Activated CD8-positive, alpha-beta T cell treated with anti-CD3 and anti-CD28 coated beads for 36 hours (primary cell): ENCODE measurements at places on chromosomes 12 and 14. TPM values are rescaled to one million over a fixed set of nuclear protein-coding genes. Genes with fewer than 3 reads are reported as not detected.
A peak's percentile ranks its signal among the peaks of the same experiment; 100 is the strongest.

The RPS6KL1 gene
- 5.1 TPM for total RNA-seq

The MMP14 gene
- 1.9 TPM for total RNA-seq

The FLRT2 gene
- total RNA-seq: not detected

The GSG1 gene
- total RNA-seq: not detected

The PPP1R1A gene
- total RNA-seq: not detected

The CEBPE gene
- total RNA-seq: 0.34 TPM

The MYO1H gene
- total RNA-seq: not detected

DNA sequence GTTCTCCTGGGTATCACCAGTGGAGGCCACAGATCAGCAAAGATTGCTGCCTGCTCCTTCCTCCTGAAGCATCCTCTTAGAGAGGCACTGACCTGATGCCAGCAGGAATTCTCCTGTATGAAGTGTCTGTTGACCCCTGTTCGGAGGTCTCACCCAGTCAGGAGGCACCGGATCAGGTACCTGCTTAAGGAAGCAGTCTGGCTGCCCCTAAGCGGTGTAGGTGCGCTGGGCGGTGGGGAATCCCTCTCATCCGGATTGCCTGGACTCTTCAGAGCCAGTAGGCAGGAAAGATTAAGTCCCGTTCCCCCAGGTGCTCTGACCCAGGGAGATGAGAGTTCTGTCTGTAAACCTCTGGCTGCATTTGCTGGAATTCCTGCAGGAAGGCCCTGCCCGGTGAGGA, 455.2 kb downstream of the CCDC91 start:
- H3K27ac ChIP-seq: no peak overlapping the region
- no peaks in the 10 kb centered on the region for H3K4me1 ChIP-seq
- no peaks in the 10 kb centered on the region for H3K27me3 ChIP-seq
- H3K4me3 ChIP-seq: no peak overlapping the region
- DNase-seq: no peak
- no peaks in the 10 kb centered on the region for H3K36me3 ChIP-seq

DNA sequence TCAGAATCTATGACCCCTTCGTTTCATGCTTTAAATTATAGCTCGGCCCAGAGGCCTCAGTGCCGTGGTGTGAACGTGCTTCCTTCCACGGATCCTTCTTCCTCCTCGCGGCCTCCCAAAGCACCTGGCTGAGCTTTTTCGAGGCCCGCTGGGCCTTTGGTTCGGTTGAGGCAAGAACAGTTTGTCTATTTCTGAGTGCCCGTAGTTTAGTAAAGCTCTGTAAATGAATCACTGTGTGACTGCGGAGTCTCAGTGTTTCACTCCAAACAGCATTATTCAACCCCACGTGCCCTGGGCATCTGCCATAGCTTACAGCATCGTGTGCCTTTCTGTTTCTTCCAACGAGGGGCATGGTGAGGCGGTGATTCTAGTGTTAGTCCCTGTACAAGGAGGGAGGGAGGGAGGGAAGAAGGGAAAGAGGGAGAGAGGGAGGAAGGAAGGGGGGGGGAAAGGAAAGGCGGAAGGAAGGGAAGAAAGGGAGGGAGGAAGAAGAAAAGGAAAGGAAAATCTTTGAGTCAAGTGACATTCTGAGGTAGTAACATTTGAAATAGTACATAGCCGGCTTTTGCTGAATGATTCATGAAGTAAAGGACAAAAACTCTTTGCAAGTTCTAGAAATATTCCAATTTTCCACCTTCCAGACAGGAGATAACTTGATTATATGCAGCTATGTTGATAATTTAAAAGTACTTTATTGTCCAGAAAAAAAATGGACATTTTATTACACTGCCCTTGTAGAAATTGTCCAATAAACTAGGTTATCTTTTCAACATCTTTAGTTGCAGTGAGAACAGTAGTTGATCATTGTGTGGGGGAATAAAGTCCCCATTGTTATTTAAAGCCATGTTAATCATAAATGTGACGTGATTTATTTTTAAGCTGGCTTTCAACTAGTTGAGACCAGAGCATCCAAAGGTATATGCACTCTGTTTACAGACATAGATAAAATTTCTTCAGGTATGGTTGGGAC, 1.2 kb upstream of the TRIM9 start:
- no peaks in the 10 kb centered on the region for H3K36me3 ChIP-seq
- H3K27ac ChIP-seq: peak overlapping the region; percentile 89
- DNase-seq: peak; percentile 59
- peak overlapping the region; percentile 87 for H3K4me3 ChIP-seq
- H3K4me1 ChIP-seq: peaks cover 17% of the 10 kb centered on the region

GRCh38 chr14:46404865-46405811, 246.4 kb downstream of the RPL10L start:
- no peak overlapping the region for H3K27ac ChIP-seq
- H3K4me1 ChIP-seq: no peaks in the 10 kb centered on the region
- no peak for DNase-seq
- H3K27me3 ChIP-seq: no peaks in the 10 kb centered on the region

DNA sequence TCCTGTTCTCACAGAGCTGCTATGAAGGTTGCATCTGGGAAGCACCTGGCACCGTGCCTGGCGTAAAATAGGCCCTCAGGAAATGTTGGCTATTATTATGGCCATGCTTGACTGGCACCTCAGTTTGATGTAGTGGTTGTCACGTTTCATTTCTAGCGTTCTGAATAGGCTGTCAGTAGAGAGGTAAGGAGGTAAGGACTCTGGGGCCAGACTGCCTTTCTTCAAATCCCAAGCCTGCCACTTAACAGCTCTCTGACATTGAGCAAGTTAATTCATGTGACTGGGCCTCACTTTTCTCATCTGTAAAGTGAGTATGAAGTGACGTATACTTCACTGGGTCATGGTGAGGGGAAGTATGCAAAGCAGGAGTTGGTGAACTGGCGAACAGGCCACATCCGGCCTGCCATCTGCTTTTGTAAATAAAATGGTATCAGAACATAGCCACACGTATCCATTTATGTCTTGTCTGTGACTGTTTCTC, 196.2 kb downstream of the CACNA1C start:
- DNase-seq: no peak
- no peak overlapping the region for H3K27ac ChIP-seq
- H3K36me3 ChIP-seq: no peaks in the 10 kb centered on the region
- peaks cover 2% of the 10 kb centered on the region for H3K27me3 ChIP-seq
- H3K4me1 ChIP-seq: no peaks in the 10 kb centered on the region
- no peak overlapping the region for H3K4me3 ChIP-seq

GRCh38 chr14:41783403-41783802, 176.7 kb downstream of the LRFN5 start:
- no peak for DNase-seq
- H3K36me3 ChIP-seq: no peaks in the 10 kb centered on the region
- H3K27ac ChIP-seq: no peak overlapping the region
- peaks cover 3% of the 10 kb centered on the region for H3K27me3 ChIP-seq
- H3K4me1 ChIP-seq: no peaks in the 10 kb centered on the region
- H3K4me3 ChIP-seq: no peak overlapping the region

DNA sequence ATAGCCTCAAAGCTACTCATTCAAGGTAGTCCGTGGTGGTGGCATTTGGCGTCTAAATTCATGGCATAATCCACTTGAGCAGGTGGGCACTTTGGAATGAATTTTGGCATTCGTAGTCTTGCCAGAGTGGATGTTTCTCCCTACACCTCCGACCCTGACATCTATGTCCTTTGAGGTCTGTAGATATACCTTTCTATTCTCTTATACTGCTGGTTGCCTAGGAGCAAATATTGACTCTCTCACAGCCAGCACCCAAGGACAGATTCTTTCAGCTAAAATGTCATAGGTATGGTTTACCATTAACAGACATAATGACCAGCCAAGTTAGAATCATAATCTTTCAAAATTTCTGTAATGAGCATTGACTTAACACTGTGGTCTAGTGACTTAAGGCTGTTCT, 47.4 kb upstream of the FLRT2 start:
- no peaks in the 10 kb centered on the region for H3K4me1 ChIP-seq
- H3K36me3 ChIP-seq: no peaks in the 10 kb centered on the region
- no peak overlapping the region for H3K27ac ChIP-seq
- no peaks in the 10 kb centered on the region for H3K27me3 ChIP-seq

DNA sequence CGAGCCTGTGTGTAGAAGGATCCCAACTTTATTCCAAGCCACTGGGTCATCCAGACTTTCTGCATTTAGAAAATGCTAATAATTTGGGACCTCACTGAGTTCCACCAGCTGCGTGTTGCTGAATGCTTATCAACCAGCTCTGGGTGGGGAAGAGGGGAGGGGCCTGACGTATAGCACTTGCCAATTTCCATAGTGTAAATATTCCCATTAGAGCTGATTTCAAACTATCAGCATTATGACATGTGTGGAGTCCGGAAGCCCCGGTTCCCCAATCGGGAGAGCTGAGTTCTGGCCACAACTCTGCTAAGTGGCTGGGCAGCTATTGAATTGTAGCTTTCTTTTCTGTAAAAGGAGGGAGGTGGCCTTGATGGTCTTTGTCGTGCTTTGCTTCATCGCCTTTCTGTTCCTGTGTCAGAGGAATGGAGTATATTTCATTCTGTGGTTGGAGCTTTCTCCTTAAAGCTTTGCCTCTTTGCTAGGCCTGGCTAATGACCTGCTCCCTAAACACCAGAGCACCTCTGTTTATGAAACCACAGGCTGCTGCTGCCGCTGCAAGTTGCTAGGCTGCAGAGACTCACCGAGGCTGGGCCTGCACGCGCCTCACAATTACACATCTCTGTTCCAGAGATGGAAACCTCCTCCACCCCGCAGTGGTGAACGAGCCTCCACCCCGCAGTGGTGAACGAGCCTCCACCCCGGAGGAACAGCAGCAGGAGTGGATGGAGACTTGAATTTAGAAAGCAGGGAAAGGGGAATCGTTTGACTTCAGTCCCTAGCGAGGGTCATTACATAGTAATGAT, 7.7 kb upstream of the BCL7A start:
- H3K36me3 ChIP-seq: no peaks in the 10 kb centered on the region
- H3K27me3 ChIP-seq: no peaks in the 10 kb centered on the region
- DNase-seq: peak; percentile 31
- no peak overlapping the region for H3K27ac ChIP-seq
- H3K4me1 ChIP-seq: no peaks in the 10 kb centered on the region

GRCh38 chr12:120481022-120481767, 11.6 kb upstream of the SRSF9 start:
- no peaks in the 10 kb centered on the region for H3K27me3 ChIP-seq
- H3K4me1 ChIP-seq: peaks cover 9% of the 10 kb centered on the region
- peaks cover 2% of the 10 kb centered on the region for H3K36me3 ChIP-seq
- H3K27ac ChIP-seq: peak overlapping the region; percentile 49
- no peak for DNase-seq

DNA sequence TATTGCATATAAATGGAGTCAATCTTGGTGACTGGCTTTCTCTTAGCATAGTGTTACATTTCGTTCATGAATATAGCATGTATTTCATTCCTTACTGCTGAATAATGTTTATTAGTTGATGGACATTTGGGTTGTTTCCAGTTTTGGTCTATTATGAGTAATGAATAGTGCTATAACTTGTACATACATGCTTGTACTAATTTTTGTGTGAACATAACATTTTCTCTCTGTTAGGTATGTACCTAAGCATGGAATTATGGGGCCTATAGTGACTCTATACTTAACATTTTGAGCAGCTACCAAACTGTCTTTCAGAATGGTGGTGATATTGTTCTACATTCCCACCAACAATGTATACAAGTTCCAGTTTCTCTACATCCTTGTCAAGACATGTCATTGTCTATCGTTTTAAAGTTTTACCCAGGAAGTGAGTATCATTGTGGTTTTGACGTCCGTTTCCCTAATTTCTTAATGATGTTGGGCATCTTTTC, 23.1 kb downstream of the ATP2A2 start:
- DNase-seq: no peak
- H3K27me3 ChIP-seq: no peaks in the 10 kb centered on the region
- peaks cover 53% of the 10 kb centered on the region for H3K4me1 ChIP-seq

GRCh38 chr12:26196421-26196716, 996 bp downstream of the SSPN start:
- no peaks in the 10 kb centered on the region for H3K36me3 ChIP-seq
- DNase-seq: no peak

GRCh38 chr14:51562816-51563215, 88.9 kb upstream of the FRMD6 start:
- H3K36me3 ChIP-seq: no peaks in the 10 kb centered on the region
- peaks cover 27% of the 10 kb centered on the region for H3K4me1 ChIP-seq
- DNase-seq: no peak
- no peaks in the 10 kb centered on the region for H3K27me3 ChIP-seq

- peaks cover 22% of the 10 kb centered on the region for H3K36me3 ChIP-seq
- peak overlapping the region; percentile 98 for H3K27ac ChIP-seq
- H3K4me1 ChIP-seq: peaks cover 30% of the 10 kb centered on the region
- H3K27me3 ChIP-seq: no peaks in the 10 kb centered on the region
- H3K4me3 ChIP-seq: peak overlapping the region; percentile 96
Observed at GRCh38 chr14:77761205-77761931, 412 bp upstream of the SNW1 start.

- no peak overlapping the region for H3K27ac ChIP-seq
- no peaks in the 10 kb centered on the region for H3K4me1 ChIP-seq
- no peak overlapping the region for H3K4me3 ChIP-seq
- no peaks in the 10 kb centered on the region for H3K36me3 ChIP-seq
- peaks cover 1% of the 10 kb centered on the region for H3K27me3 ChIP-seq
Observed at GRCh38 chr12:41507286-41507685, 319.2 kb downstream of the PDZRN4 start.

DNA sequence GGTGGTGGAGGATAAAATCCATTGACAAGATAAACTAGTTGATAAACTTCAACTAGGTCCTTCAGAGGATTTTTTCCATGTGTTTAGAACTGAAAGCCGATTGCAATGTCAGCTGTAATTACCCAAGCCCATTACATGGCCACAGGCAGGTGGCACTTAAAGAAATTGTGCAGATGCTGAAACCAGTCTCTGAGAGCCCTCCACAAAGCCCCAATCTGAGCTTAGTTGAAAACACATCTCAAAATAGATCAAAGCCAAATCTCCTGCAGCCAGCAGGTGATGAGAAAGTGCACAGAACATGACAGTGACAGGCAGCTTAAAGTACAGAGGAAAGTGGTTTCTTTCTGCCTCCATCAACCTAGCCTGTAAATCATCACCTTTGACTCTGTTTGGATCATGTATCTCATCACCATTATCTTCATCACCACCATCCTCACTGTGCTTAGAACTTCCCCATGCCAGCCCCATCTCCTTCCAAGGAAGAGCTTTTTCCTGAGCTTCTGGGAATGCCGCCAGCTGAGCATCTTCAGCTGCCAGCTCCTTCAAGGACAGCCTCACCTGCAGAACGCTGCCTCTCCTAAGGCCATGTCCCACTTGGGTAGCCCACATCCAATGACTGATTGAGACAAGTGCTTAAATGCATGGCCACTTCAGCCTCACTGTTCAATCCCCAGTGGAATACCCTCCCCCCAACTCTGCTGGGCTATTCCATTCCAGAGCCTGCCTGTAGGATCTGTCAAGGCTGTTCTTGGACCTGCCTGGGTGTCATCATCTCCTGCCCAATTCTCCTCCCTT, 219.5 kb upstream of the TMEM132C start:
- no peak overlapping the region for H3K4me3 ChIP-seq
- H3K27ac ChIP-seq: no peak overlapping the region
- no peak for DNase-seq

DNA sequence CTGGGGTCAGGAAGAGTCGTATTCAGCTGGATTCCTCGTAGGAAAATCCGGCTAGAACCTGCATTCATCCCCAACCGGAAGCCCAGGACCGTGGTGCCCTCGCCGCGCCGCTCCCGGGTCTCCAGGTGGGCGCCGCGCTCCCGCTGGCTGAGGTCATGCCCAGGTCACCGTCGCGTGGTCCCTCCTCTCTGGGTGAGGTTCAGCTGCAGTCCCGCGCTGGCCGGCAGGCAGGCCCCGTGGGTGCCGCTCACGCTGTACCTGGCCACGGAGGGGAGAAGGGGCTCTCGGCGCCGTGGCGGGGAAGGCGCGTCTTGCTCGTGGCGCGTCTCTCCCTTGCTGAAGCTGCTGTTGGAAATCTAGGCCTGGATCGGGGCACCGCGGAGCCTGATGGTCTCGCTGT, 44.5 kb downstream of the LRTM2 start:
- H3K36me3 ChIP-seq: no peaks in the 10 kb centered on the region
- H3K27me3 ChIP-seq: peaks cover 30% of the 10 kb centered on the region
- no peaks in the 10 kb centered on the region for H3K4me1 ChIP-seq
- no peak for DNase-seq
- no peak overlapping the region for H3K4me3 ChIP-seq
